ENCODE measurements at places on chromosomes 1 and 21. TPM values are rescaled to one million over a fixed set of nuclear protein-coding genes. Genes with fewer than 3 reads are reported as not detected.

Gene TLR5
- total RNA-seq, result 0.88 TPM

Gene OR6K3
- not detected for total RNA-seq

Gene CLCA4
- not detected for total RNA-seq

Gene ACOT11
- 2.9 TPM for total RNA-seq

Gene TRPM2
- total RNA-seq, result 0.36 TPM

Gene LCE2B
- total RNA-seq, result not detected

Measured in osteoblast (primary cell).